ENCODE measurements at places on chromosomes 6 and 20.

GRCh38 chr6:54134935-54135334 lies 23.7 kb downstream of the MLIP start:
- no peak for DNase-seq

DNA sequence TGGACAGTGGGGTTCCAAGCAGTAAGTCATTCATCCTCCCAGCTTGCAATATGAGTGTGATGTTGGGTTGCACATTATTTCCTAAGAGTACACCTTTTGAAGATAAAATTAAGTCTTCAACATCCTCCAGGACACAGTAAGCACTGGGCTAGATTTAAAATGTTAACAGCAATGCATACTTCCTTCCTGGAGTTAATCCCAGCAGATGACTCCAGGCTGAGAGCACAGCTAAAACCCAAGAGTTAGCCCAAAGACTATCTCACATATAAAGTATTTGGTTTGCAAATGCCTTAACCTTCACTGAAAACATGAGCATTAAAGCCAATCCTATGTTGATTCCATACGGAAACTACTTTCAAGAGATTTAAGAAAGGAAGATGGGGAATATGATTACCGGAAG lies 69.2 kb downstream of the SLC23A2 start:
- no peak for DNase-seq

- no peak for DNase-seq
Measured at GRCh38 chr20:17767624-17768023, 67.9 kb downstream of the BANF2 start.

- DNase-seq = no peak
Measured at GRCh38 chr6:13428583-13429405, 58.6 kb downstream of the GFOD1 start.

DNA sequence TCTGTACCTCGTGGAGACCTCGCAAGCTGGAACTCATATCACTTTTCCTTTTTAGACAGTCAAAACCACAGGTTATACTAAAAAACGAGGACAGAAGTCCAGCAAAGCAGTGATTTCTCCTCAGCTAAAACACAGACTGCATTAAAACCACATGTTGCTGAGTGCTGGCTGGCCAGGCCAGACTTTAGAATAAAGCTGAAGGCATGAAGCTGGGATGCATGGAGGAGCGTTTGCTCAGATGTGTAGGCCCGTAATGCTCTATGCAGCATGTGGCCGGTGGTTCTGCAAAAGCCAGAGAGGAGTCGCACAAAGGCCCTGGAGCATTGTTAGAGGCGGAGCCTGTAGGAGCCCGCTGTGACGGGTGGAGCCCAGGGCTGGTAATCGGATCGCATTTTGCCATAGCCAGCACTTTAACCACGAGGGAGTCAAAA lies 83.6 kb downstream of the SMOC2 start:
- DNase-seq = no peak

DNA sequence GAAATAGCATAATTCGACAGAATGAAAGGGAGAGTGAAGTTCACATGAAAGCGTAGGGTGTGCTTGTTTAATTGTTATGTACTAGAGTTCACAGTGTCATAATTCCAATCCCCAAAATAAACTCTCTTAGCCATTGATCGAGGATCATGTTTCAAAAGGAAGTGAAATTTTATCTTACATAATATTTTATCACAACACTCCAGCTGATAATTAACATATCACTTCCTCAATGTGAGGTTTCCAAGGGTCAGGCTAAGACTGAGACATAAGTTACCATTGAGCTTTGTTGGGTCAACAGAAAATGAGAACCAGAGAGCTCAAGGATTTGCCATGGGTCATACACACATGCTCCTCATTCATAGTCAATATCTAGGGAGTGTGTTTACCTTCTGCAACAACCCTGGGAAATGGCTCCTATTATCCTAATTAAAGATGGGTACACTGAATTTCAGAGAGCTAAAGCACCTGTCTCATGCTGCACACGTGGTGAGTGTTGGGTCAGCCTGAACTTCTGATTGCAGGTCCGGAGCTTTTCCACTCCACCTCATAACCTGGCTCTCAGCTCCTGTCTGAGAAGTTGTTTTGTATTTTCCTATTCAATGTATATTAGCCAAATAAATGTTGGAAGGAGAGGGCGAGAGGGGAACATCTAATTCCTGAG lies 3.0 kb downstream of the GSTA2 start:
- no peak for DNase-seq

- DNase-seq = no peak
Measured at GRCh38 chr6:27872642-27873020, 39.6 kb downstream of the OR2B2 start.

DNA sequence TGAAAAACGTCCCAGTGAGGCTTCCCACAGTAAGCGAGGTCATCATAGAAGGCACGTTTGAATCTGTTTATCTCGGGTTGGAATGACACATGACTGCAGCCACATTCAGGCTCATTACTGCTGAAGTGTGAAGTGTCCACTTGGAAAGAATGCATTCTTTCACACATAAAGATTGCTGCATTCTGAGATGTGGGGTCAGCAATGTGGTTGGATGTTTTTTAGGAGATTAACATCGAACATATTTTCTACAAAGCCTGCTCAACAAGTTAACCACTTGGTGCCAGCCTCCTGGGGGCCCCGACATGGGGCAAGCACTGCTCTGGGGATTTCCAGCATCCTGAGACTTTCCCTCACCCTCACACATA lies 79.9 kb downstream of the BMP6 start:
- DNase-seq = no peak

DNA sequence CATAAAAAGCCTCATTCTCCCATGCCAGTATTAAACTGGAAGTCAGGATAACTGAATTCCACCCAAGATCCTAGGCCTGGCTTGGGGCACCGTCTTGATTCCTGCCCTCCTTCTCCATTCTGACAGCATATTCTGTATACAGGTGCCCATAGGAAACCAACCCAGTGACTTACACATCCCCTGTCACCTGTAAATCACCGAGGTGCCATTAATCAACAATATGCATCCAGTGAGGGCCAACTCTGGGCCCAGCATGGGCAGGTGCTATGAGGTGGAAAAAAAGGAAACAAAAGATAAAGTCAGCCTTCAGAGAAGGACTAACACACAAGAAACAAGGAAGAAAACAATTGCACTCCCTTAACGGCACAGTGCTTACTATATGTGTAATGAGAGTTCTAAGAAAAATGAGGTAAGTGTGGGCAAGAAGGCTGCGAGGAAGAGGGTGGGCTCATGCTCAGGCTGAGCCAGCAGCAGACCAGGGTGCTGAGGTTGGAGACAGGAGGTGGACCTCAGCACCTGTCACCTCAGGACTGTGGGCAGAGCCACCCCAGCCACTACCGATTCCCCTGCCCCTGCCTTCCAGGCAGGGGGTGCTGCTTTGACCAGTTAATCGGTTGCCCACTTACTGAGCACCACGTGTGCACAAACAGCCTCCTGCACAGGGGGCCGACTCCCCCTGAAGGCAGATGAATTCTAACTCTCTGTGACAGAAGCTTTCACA lies 105.9 kb downstream of the TRERF1 start:
- DNase-seq = no peak

DNA sequence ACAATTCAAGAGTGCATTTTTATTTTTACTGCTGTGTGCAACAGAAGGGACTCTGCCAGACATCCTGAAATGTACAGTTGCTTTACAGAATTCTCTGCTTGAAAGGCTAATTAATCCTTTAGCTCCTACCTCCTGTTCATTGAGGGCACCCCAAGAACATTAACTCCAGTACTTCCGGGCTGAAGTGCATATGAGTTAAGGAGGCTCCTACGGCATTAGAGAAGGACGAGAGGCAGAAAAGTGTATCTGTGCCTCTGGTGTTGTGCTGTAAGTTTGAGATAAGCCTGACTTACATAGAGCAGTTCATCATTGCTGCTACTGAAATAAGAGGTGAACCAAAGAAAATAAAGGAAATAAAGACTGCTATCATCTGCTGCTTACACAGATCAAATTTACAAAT lies 609.3 kb upstream of the ADGRB3 start:
- DNase-seq = no peak

GRCh38 chr6:142900227-142900971 lies 44.6 kb downstream of the HIVEP2 start:
- no peak for DNase-seq

- DNase-seq = no peak
Measured at GRCh38 chr20:61901392-61902220, 164.1 kb downstream of the TAF4 start.

- no peak for DNase-seq
Measured at GRCh38 chr6:116665464-116665863, 3.1 kb downstream of the ZUP1 start.

- DNase-seq = no peak
Measured at GRCh38 chr6:36679043-36679833, 724 bp downstream of the CDKN1A start.

GRCh38 chr6:109221543-109222195 lies 126.4 kb downstream of the CEP57L1 start:
- DNase-seq = no peak

All from activated naive CD4-positive, alpha-beta T cell (primary cell).